ENCODE measurements at places on chromosomes 11 and 22.

DNA sequence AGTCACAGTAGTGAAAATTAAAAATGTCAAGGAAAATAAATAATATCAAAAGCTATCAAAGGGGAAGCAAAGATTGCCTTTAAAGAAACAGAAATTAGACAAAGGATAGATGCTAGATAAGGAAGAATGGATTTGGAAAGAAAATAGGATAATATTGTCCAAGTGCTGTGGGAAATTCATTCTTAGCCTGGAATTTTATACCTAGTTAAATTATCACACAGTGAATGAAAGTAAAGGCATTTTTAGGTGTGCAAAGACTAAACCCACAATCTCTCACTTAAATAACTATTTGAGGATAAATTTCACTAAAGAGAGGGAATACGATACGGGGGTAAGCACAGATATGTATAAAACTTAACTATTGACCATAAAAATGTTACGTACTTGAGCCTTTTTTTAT is 511.1 kb downstream of the TMEM135 start:
- DNase-seq: no peak

GRCh38 chr11:111819161-111819828 is 52.1 kb downstream of the ALG9 start:
- DNase-seq: no peak

GRCh38 chr11:117392001-117392690 is 64.5 kb downstream of the CEP164 start:
- DNase-seq: no peak

- DNase-seq: no peak
These were observed 206.5 kb downstream of the NELL1 start for GRCh38 chr11:20875889-20876288.

- DNase-seq: no peak
These were observed 12.2 kb downstream of the MRGPRF start for GRCh38 chr11:69000831-69001242.

DNA sequence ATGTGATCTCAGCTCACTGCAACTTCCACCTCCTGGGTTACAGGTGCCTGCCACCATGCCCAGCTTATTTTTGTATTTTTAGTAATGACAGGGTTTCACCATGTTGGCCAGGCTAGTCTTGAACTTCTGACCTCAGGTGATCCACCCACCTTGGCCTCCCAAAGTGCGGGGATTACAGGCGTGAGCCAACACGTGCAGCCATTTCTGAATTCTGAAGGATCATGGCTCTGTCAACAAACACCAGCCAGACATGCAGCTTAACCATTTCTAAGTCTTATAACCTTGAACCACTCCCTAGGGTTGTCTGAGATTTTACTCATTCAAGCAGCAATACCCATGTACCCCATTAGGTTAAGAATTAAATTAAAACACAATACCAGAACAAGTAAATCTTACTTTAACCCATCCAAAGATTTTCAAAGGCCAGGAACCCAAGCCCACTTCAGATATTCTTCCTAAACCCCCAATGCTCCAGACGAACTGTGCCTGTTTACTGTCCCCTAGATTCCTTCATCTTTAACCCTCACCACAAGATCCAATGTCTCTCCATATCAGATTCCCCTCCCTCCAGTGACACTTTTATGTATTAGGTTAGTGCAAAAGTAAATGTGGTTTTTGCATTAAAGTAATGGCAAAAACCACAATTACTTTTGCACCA is 4.0 kb downstream of the RPS13 start:
- no peak for DNase-seq

- DNase-seq: no peak
These were observed 388 bp downstream of the HINFP start for GRCh38 chr11:119121811-119122124.

- DNase-seq: no peak
These were observed 28.5 kb downstream of the BTBD10 start for GRCh38 chr11:13434247-13435205.

DNA sequence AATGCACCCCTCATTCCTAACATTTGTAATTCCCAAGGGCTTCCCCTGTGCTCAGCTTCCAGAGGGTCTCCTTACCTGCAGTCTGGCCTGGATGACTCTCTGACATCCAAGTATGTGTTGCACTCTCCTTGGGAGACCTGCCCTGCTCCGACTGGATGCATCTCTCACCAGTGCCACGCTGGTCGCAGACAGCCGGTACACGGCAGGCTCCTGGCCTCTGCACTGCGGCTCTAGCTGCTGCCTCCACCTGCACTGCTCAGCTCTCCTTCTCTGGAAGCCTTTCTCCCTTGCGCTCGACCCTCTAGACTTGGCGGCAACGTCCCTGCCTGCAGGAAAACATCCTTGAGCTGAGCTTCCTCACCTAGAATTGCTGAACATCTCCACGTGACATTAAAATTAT is 685.9 kb downstream of the BRD1 start:
- no peak for DNase-seq

DNA sequence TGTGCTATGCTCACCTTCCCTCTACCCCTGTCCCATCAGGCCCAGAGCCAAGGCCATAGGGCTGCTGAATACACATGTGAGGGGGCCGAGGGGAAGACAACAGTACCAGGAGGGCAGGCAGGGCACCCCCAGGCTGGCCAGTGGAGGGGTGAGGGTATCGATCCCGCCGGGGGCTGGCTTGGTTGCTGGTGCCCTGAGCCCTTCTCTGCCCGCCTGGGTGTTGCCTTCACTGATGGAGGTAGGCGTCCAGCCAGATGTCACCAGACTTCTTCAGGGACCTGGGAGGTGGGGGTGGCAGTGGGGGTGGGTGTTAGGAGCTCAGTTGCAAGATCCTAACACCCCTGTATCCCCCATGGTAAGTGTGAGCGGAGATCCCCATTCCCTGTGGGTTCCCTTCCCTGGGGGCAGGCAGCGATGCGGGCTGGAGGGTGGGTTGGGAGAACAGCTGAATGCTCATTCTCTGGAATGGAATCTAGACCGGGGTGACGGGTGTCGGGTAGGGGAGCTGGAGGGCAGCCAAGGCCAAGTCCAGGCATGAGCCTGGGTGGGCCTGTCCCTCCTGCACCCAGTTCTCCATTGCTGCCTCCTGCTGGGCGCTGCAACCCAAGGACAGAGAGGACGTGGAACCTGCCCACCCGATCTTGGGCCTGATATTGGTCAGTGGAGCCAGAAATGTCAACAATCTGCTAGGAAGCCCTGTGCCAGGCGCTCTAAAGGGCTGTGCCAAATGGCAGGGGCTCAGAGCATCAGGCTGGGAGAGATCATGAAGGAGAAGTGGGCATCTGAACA is 17.6 kb downstream of the FADS3 start:
- DNase-seq: no peak

DNA sequence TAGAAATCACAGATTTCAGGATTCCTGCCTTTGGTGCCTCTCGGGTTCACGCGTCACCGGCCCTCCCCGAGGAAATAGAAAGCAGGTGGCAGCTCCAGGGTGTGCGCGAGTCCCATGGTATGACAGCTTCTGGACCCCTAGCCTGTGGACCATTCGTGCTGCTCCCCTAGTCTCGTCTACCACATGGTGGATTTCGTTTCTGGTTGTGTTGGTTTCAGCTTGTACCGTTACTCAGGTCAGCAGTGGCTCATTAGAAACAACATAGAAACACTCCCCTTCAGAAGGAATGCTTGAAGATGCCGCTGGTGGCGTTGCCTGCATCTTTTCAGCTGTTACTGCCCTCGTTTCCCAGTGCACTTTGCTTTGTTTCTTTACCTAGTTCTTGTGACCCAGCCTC is 700 bp downstream of the TTC17 start:
- DNase-seq: no peak

- DNase-seq: no peak
These were observed 29.7 kb downstream of the LRP4 start for GRCh38 chr11:46888636-46889035.

DNA sequence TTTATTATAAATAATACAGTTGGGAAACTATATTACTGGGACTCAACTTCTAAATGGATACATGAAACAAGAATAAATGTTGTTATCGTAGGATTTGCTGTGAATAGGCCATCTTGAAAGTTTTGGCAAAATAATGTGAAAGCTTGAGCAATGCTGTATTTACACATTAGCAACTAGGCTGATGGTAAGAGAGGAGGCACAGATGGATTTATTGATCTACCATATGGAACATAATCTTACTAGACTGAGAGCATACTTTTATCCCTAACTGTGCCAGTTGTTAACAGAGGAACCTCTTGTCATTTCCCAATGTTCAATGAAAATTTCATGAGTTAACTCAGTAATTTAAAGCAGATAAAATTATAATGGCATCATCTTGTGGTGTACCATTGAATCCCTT is 22.8 kb downstream of the APIP start:
- no peak for DNase-seq

GRCh38 chr11:78646564-78647185 is 72.0 kb upstream of the NARS2 start:
- no peak for DNase-seq

GRCh38 chr11:74205181-74205580 is 34.1 kb downstream of the PPME1 start:
- DNase-seq: no peak

DNA sequence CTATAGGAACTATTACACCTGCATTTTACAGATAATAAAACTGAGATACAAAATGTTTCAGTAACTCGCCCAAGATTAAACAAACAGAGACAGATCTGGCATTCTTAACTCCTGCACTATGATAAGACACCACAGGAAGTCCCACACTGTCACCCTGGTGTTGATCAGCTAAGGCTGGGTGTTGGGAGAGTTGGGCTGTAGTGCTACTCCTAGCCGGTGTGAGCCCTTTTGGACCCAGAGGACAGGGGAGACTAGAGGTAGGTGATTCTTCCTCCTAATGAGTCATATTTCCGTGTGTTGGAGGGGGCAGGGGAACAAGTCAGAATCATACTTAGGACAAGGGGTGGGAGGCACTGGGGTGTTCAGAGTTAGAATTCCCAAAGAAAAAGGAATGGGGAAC is 353.2 kb upstream of the TENM4 start:
- no peak for DNase-seq

DNA sequence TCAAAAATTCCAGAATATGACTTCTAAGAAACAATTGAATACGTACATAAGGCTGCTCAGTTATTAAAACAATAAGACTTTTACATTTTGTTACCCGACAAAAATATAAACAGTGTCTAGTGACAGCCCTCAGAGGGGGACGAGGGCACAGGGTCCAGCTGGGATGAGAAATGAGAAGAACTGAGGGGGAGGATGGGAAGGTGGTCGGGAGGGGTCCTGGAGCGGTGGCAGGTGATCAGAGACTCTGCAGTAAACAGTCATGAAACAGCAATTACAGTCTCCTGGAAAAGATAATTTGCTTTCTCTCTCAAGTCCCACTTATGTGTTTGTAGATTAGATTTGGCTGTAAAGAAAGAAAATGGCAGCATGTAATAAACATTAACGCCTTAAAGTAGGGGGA is 56.0 kb downstream of the PACSIN2 start:
- DNase-seq: no peak

GRCh38 chr11:77060234-77060633 is 6.5 kb upstream of the CAPN5 start:
- no peak for DNase-seq

GRCh38 chr11:115476463-115477286 is 27.5 kb downstream of the CADM1 start:
- no peak for DNase-seq

DNA sequence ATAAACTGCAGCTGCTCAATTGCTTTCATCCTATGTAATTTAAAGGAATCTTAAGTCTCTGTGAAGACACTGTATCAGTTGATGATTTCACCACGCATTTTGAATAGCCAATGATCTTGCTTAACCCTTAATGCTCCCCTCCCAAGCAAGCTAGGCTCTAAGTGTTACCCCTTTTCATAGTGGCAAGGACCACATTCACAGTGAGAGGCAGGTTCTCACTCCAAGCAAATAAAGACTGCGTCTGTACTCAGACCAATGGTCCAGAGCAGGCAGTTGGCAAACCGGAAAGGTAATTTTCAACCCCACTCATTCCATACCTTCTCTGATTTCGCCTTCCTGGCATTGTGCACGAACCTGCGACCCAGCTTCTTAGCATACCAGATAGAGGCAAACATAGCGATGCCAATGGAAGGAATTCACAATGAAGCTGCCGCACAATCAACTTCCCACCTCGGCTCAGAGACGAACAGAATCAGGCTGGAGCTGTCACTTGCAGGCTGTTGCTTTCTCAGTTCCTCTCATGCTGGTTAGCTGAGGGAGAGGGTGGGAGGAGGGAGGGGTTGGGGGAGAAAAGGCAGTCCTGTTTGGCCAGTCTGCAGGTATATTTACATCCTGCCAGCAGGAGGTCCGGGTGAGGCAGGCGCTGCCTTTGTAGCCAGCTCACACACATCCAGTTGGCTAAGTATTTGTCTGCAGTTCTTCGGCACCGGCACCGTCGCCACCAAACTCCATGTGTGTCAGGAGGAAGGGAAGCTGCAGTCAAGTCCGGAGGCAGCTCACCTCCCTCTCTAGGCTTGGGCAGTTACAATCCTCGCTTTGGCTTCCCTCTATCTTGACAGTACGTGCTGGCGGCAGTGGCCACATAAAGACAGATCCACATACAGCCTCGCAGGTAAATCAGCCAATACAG is 1151.2 kb upstream of the CCDC90B start:
- no peak for DNase-seq

DNA sequence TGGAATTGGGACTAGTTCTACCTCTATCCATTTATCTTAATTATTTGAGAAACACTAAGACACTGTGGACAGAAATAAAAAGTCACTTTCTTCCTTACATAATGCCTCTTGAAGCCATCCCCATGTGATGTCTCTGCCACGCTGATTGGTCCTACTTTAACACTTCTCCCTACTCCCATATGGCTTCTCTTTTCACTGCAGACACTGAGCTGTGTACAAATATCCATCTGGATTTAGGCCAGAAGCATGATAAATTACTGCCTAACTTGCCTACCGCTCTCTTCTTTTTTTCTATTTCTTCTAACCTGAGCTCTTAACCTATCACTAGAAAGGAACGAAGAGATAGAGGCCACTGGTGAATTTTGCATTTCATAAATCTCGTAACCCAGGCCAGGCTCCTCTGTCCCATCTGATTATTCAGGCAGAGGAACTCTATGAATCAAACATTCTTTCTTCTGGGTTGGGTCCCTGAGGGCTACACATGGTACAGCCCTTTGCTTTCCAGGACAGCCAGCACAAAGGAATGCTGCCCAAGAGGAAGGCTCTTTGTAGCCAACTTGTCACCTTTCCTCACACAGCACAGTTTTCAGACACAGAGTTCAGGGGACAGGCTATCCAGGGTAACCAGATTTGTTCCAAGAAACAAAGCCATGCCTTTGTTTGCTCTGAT is 878.5 kb upstream of the LRRC4C start:
- DNase-seq: no peak

- no peak for DNase-seq
These were observed 33.4 kb downstream of the SIK2 start for GRCh38 chr11:111635706-111636045.

- no peak for DNase-seq
These were observed 3.3 kb downstream of the SPI1 start for GRCh38 chr11:47375020-47375419.

DNA sequence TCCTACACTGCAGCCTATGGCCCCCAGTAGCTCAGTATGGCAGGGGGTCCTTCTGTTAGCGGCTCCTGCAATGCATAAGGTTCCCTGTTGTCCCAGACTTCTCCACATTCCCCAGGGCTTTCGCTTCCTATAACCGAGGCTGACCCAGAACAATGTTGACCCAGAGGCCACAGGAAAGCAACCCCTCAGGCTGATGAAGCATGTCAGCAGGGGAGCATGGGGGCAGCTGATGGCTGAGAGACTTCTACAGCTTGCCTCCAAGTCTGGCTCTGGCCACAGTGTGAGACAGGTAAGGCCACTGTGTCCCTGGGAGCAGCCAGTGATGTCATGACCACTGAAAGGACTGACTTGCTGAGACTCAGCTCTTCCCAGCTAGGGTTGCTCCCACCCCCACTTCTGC is 12.5 kb upstream of the PPFIBP2 start:
- no peak for DNase-seq

GRCh38 chr22:42273855-42274451 is 3.5 kb upstream of the TCF20 start:
- DNase-seq: no peak

- DNase-seq: no peak
These were observed 61.7 kb downstream of the FBXO7 start for GRCh38 chr22:32536352-32536751.
